ENCODE measurements at places on chromosomes 5 and 9. TPM values are rescaled to one million over a fixed set of nuclear protein-coding genes. Genes with fewer than 3 reads are reported as not detected.

MEGF10 gene
- total RNA-seq = 8.2 TPM

SLC25A48 gene
- total RNA-seq = 59.3 TPM

ADAMTS6 gene
- 3.8 TPM for total RNA-seq

RELL2 gene
- 0.85 TPM for total RNA-seq

DTWD2 gene
- total RNA-seq = 6.9 TPM

ERCC6L2 gene
- 63.7 TPM for total RNA-seq

HAVCR1 gene
- 1.3 TPM for total RNA-seq

- no peak for DNase-seq
These were observed 38.3 kb downstream of the SLC6A3 start for GRCh38 chr5:1406681-1407640.

GRCh38 chr9:6234014-6234413, 18.4 kb downstream of the IL33 start:
- no peak for DNase-seq

DNA sequence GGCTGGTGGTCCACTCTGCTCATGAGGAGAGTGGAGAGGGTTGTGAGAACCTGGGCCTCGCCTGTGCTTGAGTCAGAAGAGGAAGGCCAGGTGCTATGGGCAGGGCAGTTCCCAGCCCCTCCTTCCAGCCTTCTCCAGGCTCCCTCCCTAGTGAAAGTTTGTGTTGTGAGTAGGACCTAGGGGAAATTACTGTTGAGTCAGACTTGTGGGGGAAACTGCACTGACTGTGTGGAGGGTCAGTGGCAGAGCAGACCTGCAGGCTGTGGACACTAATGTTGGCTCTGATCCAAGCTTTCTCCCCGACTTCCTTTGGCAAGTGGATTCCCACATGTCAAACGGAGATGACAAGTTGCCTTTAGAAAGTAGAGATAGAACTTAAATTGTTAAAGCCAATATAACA, 102.6 kb downstream of the ARHGAP26 start:
- DNase-seq = no peak

DNA sequence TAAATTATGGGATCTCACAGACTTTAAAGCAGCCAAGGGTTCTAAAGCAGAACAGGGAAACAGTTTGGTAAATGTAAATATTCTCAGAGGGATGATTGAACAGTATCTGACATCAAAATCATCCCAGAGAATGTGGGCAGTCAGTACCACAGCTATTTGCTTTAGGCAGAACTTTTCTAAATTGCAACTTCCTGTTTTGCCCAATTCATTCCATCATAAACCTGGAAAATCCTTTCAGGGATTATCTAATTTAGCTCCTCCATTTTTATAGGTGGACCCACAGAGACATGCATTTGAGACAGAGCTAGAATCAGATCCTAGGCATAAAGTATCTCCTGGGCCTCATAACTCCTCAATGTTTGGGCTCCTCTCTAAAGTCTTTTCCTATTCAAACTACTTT, 12.4 kb downstream of the NR6A1 start:
- DNase-seq = no peak

DNA sequence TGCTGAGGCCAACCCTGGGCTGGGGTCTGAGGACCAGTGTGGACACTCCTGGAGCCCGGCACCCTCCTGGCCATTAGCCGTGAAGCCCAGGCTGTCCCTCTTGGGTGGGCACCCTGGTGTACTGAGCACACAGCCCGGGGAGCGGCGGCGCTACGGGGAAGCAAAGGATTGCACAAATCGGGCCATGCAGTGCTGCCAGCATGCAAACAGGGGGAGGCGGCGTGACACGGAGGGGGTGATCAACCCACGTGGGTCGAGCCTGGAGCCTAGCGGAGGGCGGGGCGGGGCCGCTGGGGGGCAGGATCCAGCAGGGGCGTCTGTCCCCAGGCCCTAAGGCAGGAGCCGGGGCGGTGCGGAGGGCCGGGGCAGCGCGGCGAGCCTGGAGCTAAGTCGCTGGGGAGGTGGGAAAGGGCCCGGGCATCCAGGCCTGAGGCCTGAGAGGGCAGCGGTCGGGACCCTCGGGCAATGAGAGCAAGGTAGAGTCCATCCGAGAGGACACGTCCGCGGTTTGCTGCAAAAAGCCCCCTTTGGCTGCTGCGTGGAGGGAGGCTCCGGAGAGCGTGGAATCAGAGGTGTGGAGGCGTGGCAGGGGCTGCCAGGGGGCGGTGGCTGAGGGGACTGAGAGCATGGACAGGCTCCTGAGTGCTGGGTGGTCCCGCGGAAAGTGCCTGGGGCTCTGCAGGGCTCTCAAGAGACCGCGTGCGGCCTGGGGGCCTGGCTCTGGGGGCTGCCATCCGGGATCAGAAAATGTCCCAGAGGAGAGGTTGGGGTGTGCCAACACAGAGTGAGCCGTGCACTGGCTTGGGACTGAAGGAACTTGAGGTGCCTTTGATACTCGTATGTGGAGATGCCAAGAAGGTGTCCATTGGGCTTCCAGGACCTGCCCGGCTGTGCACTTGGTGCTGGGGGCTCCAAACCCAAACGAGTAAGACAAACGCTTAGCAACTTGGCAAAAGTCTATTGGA, 94.2 kb downstream of the BARX1 start:
- no peak for DNase-seq

DNA sequence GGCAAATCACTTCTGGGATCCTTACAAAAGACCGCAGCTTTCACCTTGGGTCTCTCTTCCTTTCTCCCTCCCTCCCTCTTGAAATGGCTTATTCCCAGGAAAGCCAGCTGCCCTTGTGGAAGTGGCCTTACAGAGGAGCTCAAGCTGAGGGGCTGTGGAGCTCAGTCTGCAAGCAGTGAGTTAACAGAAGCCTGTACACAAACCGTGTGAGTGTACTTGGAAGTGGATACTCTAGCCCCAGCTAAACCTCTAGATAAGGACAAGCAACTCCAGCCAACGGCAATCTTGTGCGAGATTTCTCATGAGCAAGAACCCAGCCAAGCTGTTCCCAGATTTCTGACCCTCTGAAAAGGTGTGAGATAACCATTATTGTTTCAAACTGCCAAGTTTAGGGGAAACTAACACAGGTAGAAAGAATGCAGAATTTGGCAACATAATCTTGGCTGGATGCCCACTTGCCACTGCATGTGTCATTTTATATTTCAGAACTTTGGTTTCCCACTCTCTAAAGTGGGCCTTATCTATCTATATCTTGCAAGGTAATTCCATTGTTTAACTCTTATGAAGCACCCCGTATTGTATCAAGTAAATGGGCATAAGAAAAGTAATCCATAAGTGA, 85.6 kb downstream of the CDH18 start:
- DNase-seq = no peak

GRCh38 chr9:112705768-112706427, 12.0 kb downstream of the INIP start:
- no peak for DNase-seq

DNA sequence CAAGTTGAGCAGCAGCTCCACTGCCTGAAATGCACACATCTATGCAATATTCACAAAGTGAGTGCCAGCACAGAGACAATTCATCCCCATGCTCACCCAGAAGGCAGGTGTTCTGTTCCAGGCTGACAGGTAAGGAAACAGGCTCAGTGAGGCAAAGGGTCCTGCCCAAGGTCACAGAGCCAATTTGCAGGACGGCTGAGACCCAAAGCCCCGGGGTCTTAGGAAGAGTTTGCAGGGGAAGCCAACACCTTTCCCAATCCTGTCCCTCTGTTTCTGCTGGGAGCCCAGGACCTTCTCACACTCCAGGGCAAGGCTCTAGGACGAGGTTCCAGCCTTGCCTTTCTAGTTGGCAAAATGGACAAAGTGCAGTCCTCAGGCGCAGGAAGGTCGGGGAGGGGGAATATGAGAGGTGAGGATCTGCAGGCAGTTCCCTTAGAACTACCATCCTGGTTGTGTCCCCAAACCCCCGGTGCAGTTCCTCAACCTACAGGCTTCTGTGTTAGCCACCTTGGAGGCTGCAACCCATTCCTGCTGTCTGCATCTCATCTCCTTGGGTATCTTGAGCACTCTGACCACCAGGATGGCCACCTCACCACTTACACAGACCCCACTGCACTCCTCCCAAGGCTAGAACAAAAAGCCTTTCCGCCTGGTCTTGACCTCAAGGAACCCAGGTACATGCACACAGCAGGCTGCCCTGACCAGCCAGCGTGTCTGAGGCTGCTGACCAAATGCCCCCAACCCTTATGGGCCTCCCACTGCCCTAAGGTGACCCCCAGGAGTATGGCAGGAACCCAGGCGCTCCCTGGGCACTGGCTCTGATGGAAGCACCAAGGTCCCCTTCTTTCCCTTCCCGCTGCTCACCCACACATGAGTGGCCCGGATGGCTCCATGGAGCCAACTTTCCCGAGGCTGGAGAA, 1.9 kb upstream of the BRD3 start:
- DNase-seq = no peak

GRCh38 chr5:14481349-14481748, 100.2 kb upstream of the OTULINL start:
- DNase-seq = no peak

DNA sequence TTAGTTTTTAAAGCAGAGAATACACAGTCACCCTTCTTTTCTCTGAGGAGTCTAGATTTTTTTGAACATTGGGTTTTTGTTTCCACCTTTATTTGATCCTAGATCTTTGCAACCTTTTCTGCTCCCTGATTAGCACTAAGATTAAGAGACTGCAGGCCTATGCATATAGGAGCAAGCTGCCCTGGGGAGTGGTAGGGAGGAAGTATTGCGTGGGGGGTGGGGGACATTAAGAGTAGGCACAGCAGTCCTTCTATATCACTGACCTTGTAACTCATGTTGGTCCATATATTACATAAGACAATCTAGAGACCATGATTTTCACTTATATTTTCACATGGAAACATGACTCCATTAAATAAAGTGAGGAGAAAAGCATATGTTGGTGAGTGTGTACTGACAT, 149.1 kb downstream of the ADGRV1 start:
- DNase-seq = no peak

Measured in sciatic nerve (tissue), 2 donors.